H9 (cell line): ENCODE measurements at places on chromosomes 1 and 21. TPM values are rescaled to one million over a fixed set of nuclear protein-coding genes. Genes with fewer than 3 reads are reported as not detected.

- H3K4me1 ChIP-seq = no peaks in the 10 kb centered on the region
- no peak overlapping the region for H3K4me3 ChIP-seq
- H3K36me3 ChIP-seq = no peaks in the 10 kb centered on the region; the same call in 1 of the 2 replicates
- no peaks in the 10 kb centered on the region for H3K27me3 ChIP-seq
Observed at GRCh38 chr1:211938561-211938997, 96.8 kb downstream of the INTS7 start.

DNA sequence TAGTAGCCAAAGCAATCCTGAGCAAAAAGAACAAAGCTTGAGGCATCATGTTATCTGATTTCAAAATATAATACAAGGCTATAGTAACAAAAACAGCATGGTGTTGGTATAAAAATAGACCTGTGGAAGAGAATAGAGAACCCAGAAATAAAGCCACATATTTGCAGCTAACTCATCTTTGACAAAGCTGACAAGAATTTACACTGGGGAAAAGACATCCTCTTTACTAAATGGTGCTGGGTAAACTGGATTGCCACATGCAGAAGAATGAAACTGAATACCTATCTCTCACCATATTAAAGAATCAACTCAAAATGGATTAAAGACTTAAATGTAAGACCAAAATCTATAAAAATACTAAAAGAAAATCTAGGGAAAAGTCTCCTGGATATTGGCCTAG lies 59.5 kb upstream of the CD55 start:
- no peak for DNase-seq
- H3K27ac ChIP-seq = no peak overlapping the region
- H3K36me3 ChIP-seq = no peaks in the 10 kb centered on the region
- H3K27me3 ChIP-seq = no peaks in the 10 kb centered on the region
- no peaks in the 10 kb centered on the region for H3K4me1 ChIP-seq

The CRB1 gene
- total RNA-seq = not detected in 2 replicates

The HAO2 gene
- 0.13 and 0.61 TPM in 2 replicates for total RNA-seq

GRCh38 chr1:240455228-240455821 lies 156.6 kb downstream of the GREM2 start:
- no peaks in the 10 kb centered on the region for H3K36me3 ChIP-seq
- no peak for DNase-seq
- no peaks in the 10 kb centered on the region for H3K4me1 ChIP-seq
- H3K27ac ChIP-seq = no peak overlapping the region
- no peak overlapping the region for H3K4me3 ChIP-seq
- no peaks in the 10 kb centered on the region for H3K27me3 ChIP-seq

DNA sequence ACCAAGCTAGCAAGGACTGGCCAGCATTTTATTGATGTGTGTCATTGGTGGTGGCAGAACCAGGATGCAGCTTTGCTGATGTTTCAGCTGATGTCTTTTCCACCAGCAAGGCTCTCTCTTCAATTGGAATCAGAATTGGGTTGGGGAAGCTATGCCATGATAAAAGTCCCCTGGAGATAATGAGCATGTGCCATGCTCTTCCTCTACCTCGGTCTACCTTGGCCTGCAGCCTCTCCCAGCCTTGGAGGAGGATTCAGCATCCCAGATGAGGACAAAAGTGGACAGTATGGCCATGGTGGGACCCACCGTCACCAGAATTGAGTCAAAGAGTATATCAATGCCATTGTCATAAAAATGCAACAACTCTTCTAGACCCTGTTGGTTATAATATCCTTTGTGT lies 8.6 kb downstream of the AVPR1B start:
- no peaks in the 10 kb centered on the region for H3K27me3 ChIP-seq
- H3K27ac ChIP-seq = no peak overlapping the region
- no peaks in the 10 kb centered on the region for H3K4me1 ChIP-seq
- DNase-seq = no peak
- no peak overlapping the region for H3K4me3 ChIP-seq
